ENCODE measurements at places on chromosomes 7 and 10. TPM values are rescaled to one million over a fixed set of nuclear protein-coding genes. Genes with fewer than 3 reads are reported as not detected.

Gene MALRD1
- total RNA-seq, result 7.0 TPM

Gene NPSR1
- not detected for total RNA-seq

Gene AGMO
- 0.20 TPM for total RNA-seq

Gene NRG3
- 2.3 TPM for total RNA-seq

Gene ITPRID1
- not detected for total RNA-seq

Gene ACTL6B
- not detected for total RNA-seq

Gene STK31
- 1.1 TPM for total RNA-seq

Gene HOXA11
- not detected for total RNA-seq

Gene ELFN1
- 4.3 TPM for total RNA-seq

Gene FGL2
- 32.1 TPM for total RNA-seq

Gene PIK3CG
- 15.7 TPM for total RNA-seq

Gene EBLN1
- not detected for total RNA-seq

Gene NME8
- 2.1 TPM for total RNA-seq

Gene PTER
- total RNA-seq, result 18.1 TPM

Gene CPA4
- not detected for total RNA-seq

Gene LRMDA
- 20.0 TPM for total RNA-seq

Gene PPIA
- 970 TPM for total RNA-seq

Gene CPA2
- total RNA-seq, result not detected

Gene VCL
- total RNA-seq, result 148 TPM

Gene ERVW-1
- not detected for total RNA-seq

Gene EPHA1
- 13.9 TPM for total RNA-seq

All from upper lobe of right lung (tissue), 1 donor.